ENCODE measurements at places on chromosomes 4 and X.

GRCh38 chrX:135512508-135513129 lies 7.8 kb upstream of the INTS6L start:
- no peak for DNase-seq

DNA sequence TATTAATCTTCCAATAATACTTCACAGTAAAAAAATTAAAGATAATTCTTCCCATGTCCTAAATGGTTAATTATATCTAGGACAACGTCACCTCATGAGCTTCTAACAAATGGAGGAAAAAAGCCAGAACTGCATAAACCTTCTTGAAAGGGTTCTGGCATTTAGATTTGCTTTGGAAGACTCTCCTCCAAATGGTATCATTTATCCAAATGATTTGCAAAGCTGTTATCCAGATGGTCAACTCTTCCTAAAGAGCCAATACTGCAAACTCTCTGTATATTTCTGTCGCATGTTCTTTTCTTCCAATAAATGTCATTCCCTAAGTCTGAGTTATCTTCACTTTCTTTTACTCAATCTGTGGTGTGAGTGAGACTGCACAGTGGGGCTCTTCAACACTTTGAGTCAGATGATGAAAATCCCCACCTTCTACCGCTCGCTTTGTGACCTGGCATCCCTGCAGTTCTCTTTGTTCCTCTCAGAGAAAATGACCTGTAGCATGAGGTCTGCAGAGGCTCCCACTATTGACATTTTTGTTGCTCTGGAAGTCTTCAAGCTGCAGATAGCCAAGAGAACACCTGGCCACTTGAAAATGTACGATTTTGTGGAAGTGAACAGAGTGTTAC lies 52.9 kb downstream of the TMEM150C start:
- DNase-seq: no peak

DNA sequence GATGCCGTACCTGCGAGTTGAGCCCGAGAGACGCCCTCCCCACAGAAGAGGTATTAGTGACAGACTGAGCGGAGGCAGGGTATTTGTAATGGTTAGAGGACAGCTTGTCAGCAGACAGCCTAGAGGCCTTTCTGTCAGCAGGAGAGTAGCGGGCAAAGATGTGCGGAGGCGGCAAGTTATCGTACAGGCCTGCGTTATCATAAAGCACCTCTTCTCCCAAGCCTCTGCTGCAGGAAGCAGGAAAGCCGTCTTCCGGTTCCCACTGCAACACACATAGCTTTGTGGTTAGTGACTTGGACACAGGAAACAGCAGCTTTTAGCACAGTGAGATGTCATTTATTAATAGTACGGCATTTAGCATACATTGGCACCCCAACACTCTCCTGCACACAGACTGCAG lies 158.3 kb downstream of the AFAP1 start:
- DNase-seq: no peak

GRCh38 chrX:149213264-149213663 lies 291.8 kb downstream of the IDS start:
- DNase-seq: no peak

DNA sequence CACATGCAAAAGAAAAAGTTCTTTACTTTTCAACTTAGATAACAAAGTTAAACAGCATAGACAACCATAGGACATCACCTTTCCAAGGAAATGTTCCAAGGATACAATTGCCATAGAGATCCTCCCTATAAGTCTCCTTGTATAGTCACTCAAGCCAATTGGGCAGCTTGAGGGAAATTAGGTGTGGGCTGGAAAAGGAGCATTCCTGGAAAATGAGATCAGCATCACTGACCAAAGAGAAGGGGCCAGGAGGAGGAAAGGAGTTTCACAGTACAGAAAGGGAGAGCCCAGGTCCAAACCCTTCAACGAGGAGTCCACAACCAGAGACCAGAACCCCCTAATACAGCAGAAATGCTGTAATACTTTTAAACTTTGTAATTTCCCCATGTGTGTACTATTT lies 91.5 kb upstream of the PPARGC1A start:
- no peak for DNase-seq

DNA sequence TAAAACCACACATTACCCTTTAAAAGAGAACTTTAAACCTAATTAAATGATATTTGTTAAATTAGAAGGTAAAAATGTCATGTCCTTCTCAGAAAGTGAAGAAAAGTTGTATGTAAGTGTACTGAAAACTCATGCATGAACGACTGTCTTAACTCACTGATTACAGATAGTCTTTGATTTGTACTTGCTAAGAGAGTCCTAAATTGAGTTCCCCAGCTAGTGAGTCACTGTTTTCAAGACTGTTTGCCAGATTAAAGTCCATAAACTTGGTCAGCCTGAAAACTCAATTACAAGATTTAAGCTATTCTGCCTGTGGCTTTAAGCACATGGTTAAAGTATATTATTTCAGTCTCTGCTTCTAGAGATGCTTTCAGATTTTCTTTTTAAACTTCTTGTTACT lies 124.9 kb upstream of the ZCCHC13 start:
- DNase-seq: no peak

DNA sequence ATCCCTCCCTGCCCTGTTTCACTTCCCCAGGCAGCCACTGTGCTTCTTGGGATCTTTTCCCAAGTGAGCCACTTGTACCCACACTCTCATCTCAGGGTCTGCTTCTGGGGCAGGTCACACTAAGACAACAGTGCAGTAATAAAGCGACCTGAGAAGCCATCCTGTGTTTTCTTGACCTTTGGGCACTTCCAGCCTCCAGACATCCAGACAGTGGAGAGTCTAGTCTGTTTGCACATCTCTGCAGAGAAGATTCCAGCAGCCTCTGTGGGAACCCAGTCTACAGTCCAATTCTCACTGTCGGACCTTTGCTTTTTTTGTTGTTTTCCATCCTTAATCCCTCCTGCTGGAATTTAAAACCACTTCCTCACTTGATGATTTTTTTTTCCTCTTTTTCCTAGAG lies 50.3 kb upstream of the ATP6AP2 start:
- DNase-seq: no peak

DNA sequence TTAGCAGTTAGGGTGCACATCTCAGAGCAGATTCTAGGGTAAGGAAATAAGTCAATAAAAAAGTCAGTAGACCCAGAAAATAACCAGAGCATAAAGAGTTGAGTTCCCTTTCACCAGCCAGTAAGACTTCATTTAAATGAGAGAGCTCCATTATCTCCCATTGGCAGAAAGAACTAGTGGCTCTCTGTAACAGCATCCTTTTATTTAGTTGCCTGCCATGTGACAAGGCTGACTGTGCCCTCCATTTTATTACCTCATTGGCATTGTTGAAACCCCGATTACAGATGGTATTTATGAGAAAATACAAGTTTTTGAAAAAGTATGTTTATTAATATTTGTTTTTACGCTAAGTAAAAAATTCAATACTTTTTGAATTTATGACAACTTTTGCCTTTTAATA lies 859.5 kb upstream of the NDST4 start:
- no peak for DNase-seq

DNA sequence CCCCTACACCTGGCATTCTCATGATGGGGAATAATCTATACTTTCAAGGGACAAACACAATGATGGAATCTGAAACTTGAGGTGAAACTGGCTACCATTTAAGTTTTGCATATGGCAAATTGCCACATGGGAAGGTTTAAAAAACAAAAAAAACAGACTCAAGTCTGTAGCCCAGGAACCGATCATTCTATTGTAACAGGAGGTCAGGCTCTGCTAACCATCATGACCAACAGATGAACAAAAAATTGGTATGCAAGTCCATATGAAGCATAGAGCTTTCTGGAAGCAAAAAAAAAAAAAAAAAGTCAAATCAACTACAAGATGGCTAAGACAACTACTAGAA lies 594.3 kb upstream of the DIPK2B start:
- no peak for DNase-seq

- DNase-seq: no peak
Measured at GRCh38 chr4:1771555-1772305, 21.4 kb upstream of the FGFR3 start.

DNA sequence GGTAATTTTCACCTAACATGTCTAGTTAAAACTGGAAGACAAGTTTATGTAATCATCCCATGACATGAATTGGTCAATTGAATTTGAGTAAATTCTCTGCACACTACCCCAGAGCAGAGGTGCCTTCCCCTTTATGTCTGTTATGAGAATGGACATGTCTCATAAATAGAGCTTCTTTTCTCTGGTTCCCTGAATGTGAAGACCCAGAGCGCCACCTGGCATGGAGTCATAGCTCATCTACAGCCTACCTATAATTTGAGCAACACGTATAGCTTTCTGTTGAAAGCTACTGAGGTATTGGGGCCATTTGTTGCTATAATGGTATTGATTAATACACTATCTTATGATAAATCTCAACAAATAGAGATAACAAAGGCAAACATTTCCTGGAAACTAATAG lies 626.5 kb upstream of the GALNTL6 start:
- DNase-seq: no peak

GRCh38 chr4:6681191-6681590 lies 12.5 kb upstream of the S100P start:
- no peak for DNase-seq

DNA sequence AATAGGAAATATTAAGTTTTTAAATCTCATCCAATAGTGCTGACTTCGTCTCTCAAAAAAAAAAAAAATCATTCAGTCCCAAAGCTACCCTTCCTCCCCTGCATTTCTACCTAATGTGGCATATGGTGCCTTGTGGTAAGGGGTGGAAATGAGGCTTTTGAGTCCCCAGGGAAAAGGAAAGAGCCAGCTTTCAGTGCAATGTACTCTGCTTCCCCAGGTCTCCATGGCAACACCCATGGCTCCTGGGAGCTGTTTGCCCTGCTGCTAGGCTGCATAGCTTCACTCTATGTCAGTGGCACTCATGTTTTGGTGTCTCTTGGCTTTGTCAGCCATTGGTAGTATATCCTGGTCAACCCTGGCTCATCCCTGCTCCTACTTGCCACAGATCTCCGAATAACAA lies 175.9 kb downstream of the SLC39A8 start:
- DNase-seq: no peak

- DNase-seq: no peak
Measured at GRCh38 chr4:99403380-99404184, 31.6 kb downstream of the ADH7 start.

- DNase-seq: no peak
Measured at GRCh38 chr4:139898293-139898692, 232.7 kb downstream of the MGST2 start.

- DNase-seq: no peak
Measured at GRCh38 chrX:84144281-84144680, 43.7 kb downstream of the RPS6KA6 start.

DNA sequence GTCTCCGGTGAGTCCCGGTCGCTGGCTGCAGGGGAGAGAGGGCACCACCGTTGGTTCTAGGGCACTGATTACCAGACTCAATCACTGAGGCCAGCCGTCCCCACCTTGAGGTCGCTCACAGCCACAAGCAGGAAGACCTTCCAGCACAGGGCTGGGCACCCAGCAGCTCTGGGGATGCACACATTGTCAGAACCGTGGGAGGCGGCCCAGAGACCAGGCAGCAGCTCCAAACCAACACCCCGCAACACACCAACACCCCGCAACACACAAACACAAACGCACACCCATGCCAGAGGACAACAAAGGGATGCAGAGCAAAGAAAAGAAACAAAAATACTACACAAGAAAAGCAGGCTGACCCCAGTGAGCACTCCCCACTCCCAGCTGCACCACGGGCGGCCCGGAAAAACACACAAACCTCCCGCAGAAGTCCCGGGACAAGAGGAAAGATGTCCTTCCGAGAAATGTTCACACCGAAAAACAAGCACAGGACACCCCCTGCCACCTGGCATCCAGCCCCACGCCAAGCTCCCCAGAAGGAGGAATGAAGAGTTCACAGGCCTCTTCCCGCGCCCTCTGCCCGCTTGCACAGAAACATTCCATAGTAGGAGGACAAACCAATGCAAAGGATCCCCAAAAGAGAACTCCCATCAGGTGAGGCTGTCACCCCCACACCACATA lies 3.2 kb downstream of the HMX1 start:
- DNase-seq: no peak

DNA sequence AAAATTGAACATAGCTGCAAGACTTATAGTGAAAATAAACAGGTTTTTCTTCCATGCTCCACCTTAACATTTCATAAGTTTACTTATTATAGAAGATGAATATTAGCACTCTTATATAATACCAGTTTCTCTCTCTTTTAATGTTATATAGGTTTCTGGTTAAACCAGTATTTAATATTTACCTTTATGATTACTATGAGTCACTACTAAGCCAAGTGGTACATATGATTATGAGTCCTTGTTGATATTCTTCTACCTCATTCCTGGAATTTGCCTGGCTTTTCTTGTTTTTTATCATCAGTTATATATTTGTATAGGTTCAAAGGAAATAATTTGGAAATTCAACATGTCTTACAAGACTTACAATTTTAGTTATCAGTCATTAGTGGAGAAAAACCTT lies 89.9 kb upstream of the MAOA start:
- no peak for DNase-seq

DNA sequence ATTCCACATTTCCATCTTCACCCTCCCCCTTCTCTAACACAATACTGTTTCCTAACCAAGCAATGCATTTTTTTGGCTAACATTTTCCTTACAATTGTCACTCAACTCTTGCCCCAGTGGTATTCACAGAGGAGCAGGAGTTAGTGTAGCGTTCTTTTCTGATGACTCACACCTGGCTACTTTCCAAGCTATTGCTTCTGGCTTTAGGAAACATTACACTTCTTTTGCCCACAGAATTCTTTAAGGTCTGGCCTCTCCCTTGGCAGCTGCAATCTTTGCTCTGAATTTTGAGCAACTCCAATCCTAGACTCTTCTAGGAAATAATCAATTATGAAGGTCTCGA lies 27.5 kb upstream of the PDGFC start:
- no peak for DNase-seq

DNA sequence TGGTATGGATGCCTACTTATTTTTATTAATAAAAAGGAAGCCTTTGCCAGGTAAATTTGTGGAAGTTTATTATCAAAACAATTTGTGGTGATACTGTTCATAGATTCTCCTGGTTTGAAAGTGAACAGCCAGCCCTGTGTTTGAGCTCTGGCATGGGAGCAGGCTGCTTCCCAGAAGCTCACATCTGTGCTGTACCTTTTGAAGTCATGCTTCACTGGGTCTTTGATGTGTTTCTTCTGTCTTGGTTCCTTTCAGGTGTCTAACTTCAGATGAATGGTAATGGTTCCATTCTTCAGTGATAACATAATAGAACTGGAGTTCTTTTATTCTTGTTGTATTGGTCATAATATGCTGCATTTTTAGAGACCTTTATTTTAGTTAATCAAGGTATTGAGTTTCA lies 85.5 kb downstream of the BMPR1B start:
- DNase-seq: no peak

- DNase-seq: no peak
Measured at GRCh38 chr4:21470535-21470934, 478.0 kb downstream of the KCNIP4 start.
